ENCODE measurements at places on chromosomes 4 and X.

GRCh38 chrX:81779701-81780100 lies 577.8 kb downstream of the SH3BGRL start:
- DNase-seq = no peak

DNA sequence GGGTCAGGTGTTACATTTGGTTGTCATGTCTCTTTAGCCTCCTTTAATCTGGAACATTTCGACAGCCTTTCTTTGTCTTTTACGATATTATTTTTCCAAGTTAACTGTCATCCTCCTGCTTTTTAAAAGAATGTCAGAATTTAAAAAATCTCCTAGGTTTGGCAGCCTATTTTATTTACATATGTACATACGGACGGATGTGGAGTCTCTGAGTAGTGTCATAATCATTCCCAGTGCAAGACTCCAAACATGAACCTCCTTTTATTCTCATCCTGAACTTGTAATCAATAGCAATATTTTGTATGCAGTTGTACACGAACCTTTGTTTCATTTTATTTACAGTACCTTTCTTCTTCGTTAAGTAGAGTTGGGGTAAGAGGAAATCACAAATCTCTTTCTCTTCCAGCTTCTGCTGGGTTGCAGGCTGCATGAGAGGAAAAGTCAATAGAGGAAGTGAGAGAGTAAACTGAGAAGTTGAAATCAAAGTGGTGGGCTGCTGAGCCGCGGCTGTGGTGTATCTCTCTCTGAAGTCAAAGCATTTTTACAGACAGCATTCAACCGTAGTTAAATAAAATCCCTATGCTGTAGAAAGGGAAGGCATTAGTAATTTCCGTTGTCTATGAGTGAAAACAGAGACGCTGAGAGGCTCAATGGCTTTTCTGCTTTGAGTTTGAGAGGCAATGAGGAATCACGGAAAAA lies 53.9 kb upstream of the RPS6KA3 start:
- DNase-seq = no peak

- DNase-seq = no peak
Observed at GRCh38 chr4:27100713-27101112, 240.1 kb downstream of the STIM2 start.

GRCh38 chrX:27466051-27466450 lies 2.9 kb upstream of the PPP4R3C start:
- no peak for DNase-seq
